T-helper 17 cell (primary cell): ENCODE measurements at places on chromosomes 4 and X. TPM values are rescaled to one million over a fixed set of nuclear protein-coding genes. Genes with fewer than 3 reads are reported as not detected.

VCX3A gene
- not detected for total RNA-seq

GRCh38 chr4:144507311-144508101 lies 138.4 kb upstream of the HHIP start:
- no peaks in the 10 kb centered on the region for H3K36me3 ChIP-seq
- no peak for DNase-seq
- no peaks in the 10 kb centered on the region for H3K27me3 ChIP-seq

DNA sequence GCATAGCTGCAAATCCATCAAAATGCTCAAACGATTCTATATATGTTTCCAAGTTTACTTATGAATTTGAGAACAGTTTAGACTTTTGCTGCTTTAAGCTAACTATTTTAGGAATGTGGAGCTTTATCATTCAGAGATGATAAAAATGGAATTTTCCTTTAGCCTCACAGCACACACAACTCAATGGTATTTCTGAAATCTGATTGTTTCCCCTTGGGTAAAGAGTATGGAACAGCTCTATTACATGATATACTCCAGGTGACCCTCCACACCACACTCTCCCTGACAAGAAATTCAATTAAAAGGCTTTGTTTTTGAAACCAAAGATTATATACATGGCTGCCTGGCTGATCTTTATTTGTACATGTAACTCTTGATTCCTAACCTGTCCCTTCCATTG lies 120.0 kb downstream of the LUZP4 start:
- H3K27me3 ChIP-seq = no peaks in the 10 kb centered on the region
- DNase-seq = no peak
- H3K4me1 ChIP-seq = no peaks in the 10 kb centered on the region
- no peak overlapping the region for H3K27ac ChIP-seq
- no peaks in the 10 kb centered on the region for H3K36me3 ChIP-seq

DNA sequence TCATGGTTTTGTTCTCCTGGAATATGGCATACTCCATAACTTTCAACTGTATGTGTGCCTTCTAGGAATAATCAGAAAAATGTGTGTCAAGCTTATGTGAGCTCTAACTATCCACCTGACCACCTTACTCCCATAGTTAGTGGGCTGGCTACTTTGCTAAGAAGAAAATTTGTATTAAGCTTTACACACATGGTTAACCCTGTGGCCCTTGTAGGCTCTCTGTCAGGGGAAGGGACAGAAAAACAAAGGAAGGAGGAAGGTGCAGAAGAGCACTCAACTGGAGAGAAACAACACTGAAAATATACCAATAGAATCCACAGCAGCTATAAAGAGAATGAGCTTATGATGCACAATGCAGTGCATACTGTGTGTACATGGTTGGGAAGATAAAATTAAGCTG lies 84.6 kb downstream of the PPP3CA start:
- peaks cover 48% of the 10 kb centered on the region for H3K4me1 ChIP-seq
- peak overlapping the region; percentile 39 for H3K27ac ChIP-seq

GALNTL6 gene
- total RNA-seq = not detected

DNA sequence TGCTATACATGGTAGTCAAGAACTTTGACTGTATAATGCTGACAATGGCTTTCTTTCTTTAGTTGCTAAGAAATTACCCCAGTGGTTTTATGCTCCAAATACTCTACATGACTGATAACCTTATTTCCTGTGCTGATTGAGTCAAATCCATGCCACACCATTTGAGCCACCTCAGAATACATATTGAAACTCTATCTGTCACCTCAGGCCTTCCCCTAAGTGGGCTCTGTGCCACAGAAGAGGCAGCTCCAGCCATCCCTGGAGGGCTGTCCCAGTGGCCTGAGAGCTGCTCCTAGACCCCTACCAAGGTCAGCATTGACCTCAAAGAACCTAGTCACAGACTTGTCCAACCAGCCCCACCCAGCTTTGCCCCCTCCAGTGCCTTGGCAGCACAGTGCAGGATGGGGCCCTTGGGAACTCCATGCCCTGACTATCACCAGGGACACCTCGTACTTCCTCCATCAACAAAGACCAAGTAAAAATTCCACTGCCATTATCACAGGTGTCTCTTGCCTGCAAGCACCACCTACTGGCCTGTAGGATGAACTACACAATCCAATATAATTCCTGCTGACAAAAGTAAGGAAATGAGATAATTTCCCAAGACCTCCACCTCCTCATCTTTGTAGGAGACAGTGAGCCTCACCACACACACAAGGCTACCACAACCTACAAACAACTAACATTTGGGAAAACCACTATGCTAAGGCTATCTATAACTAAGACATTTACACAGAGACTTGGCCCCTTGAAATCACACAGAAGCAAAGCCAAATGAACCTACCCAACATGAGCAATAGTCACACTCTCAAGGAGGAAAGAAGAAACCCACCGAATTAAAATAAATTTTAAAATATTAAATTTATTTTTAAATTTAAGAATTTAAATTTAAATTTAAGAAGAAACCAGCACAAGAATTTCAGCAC lies 239.9 kb downstream of the NKX6-1 start:
- no peaks in the 10 kb centered on the region for H3K27me3 ChIP-seq
- DNase-seq = no peak
- H3K27ac ChIP-seq = no peak overlapping the region
- no peak overlapping the region for H3K4me3 ChIP-seq
- no peaks in the 10 kb centered on the region for H3K4me1 ChIP-seq
- no peaks in the 10 kb centered on the region for H3K36me3 ChIP-seq
